ENCODE measurements at places on chromosomes 11 and 22.

- DNase-seq: no peak
Observed at GRCh38 chr11:100932474-100933100, 197.0 kb downstream of the PGR start.

GRCh38 chr11:77879218-77879617 is 58.3 kb downstream of the AAMDC start:
- DNase-seq: no peak

DNA sequence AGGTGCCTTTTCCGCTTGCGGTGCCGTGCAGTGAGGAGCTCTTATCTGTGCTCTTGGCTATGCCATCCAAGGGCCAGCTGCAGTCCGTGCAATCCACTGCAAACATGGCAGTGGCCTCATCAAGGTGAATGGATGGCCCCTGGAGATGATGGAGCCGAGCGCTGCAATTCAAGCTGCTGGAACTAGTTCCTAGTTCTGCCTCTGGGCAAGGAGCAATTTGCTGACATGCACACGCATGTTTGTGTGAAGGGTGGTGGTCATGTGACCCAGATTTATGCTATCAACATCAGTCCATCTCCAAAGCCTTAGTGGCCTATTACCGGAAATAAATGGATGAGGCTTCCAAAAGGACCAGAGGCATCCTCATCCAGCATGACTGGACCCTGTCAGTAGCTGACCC is 3.1 kb upstream of the EHD1 start:
- DNase-seq: no peak

DNA sequence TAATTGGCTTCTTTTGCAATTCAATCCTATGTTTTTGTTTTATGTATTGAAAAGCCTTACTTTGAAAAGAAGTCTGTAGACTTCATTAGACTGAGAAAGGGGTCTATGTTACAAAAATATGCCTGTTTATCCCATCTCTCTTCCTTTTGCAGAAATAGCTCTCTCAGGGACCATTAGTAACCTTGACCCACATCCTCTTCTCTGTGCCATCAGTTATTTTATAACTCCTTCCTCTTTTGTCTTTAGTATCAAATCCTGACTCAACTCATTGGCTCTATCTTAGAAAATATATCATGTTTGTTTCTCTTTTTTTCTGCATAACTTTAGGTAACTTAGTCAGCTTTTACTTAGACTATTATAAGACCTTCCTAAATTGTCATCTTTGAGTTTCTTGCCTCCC is 20.3 kb downstream of the ZC3H12C start:
- DNase-seq: no peak

DNA sequence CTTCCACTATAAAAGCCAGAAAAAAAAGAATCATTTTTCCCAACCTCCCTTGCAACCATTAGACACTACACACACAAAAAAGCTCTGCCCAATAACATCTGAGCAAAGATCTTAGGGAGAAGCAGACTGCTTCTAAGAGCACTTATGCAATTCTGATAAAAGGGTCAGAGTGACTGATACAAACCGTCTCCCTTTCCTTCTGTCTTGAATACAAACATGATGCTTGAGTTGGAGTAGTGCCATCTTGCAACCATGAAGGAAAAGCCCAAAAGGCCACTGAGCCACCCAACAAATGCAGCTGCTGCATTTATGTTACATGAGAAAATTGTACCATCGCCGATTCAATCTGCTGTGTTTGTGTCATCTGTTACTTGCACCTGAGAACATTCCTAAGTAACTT is 47.6 kb upstream of the EED start:
- no peak for DNase-seq

DNA sequence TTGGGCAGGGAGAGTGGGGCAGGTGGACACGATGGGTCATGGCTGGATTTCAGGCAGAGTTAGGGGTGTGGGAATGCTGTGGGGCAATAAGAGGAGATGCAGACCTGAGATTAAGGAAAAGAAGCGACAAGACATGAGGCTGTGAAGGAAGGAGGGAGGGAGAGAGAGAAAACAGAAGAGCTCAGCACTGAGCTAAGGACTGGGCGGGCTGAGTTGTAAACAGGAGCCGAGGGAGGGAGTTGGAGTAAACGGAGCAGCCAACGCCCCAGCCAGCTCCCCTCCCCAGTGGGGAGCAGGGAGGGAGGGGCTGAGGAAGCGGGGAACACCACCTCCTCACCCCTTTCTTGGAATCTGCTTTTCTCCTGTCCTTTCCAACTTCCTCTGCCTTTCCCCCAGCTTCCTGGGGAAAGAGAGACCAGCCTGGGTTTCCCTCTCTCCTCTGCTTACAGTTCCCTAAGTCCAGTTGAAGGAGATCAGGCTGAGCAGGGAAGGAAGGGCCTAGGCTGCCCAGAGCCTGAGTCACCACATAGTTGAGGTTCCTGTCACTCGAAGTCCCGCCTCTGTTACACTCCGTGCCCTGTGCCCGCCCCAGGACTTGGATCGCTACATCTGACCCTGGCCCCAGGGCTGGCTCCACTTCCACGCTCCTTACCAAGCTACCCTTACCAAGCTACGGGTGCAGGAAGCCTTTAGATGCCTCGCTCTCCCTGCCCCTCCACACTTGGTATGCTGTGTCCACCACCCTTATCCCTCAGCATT is 6.7 kb upstream of the AHNAK start:
- no peak for DNase-seq

DNA sequence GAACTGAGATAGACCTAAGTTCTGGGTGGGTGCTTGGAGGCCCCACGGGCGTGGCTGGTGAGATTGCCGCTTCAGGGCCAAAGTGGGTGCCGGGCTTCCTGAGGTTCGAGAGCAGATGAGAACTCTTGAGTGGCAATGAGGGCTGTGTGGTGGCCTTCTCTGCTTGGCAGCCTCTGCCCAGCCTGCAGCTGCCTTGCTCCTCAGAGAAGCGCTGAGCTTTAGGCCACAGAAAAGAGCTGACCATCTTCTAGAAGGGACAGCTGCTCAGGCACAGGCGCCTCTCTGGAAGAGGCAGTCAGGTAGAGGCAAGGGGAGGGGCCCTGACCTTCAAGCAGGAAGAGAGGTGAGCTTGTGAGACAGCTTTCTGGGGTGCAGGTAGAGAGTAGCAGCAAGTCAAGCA is 72.8 kb downstream of the MED15 start:
- no peak for DNase-seq

GRCh38 chr22:19504900-19505734 is 19.1 kb downstream of the CLDN5 start:
- DNase-seq: no peak

DNA sequence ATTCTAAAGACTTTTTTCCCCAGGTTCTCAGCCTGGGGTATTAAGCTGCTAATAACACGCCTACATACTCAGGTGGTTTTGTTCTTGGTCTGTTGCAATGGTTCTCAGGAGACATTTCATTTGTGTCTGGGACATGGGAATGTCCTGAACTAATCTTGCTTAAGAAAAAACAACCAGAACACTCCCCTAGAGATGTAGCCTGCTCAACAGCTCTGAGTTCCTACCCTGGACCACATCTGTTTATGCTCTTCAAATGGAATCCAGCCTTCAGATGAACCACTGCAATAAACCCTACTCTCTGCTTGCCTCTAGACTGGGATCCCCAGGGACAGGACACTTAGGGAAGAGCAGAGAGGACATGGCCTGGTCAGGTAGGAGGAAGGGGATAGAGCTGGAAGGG is 29.9 kb downstream of the RELT start:
- no peak for DNase-seq

GRCh38 chr22:38753948-38754750 is 1.6 kb downstream of the SUN2 start:
- no peak for DNase-seq

GRCh38 chr11:115616971-115617370 is 112.8 kb upstream of the CADM1 start:
- no peak for DNase-seq

GRCh38 chr22:41132550-41132949 is 40.2 kb downstream of the EP300 start:
- no peak for DNase-seq

- no peak for DNase-seq
Observed at GRCh38 chr11:24588081-24588480, 91.2 kb downstream of the LUZP2 start.

DNA sequence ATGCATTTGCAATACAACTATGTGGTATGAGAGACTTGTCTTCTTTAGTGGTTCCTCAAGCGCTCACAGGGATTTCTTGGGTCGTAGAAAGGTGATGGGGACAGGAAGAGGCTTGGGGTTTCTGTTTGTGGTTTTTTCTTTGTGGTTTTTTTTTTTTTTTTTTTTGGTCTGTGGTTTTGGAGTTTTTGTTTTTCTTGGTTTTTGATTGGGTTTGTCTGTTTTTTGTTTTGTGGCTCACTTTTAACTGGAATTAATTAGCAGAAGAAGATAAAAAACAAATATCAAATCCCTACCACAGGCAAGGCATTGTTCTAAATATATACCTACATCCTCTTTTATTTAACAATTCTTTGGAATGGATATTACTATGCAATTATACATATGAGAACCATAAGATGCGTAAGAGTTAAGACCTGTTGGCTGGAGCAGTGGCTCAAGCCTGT is 5.5 kb downstream of the TTC28 start:
- DNase-seq: no peak

- DNase-seq: peak; percentile 50
Observed at GRCh38 chr11:113532697-113533424, 57.7 kb upstream of the DRD2 start.

DNA sequence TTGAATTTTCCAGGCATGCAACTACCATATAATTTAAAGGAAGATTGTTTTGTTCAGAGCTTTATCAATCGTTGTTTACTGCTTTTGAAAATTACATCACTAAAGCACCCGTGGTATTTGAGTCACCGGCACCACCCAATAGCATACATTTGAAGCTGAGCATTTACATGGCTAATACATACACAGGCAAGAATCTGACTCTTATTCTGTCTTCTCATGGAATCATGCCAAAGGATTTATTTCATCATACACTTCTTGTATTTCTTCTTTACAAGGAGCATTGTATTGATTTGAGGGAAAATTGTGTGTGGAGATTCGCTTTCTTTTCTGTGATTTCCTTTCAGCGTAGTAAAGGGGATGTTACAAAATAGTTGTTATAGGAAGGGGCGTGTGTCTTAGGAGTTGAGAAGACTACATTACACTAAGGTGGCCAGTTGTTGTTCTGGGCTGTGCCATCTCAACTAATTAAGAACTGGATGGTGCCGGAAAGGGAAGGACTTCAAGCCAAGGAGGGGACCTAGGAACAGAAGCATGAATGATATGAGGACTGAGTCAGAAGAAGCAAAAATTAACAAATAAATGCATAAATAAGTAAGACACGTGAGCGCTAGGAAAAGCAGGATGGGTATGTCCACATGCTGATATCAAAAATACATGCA is 12.9 kb upstream of the CD3E start:
- DNase-seq: no peak

DNA sequence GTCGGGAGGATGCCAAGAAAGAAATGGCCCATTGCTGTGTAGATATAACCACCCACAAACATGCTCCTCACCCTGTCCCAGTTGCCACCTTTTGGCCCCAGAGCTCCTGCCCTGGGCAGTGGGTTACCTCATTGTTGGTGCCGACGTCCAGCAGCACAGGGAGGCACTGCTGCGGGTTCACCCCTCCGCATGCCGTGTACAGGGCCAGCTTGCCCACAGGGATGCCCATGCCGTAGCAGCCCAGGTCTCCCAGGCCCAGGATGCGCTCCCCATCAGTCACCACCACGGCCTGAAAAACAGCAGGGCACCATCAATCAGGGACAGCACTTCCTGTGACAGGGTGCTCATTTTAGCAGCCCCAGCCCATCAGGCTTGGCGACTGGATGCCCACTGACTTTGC is 123.1 kb downstream of the CCDC81 start:
- DNase-seq: no peak

DNA sequence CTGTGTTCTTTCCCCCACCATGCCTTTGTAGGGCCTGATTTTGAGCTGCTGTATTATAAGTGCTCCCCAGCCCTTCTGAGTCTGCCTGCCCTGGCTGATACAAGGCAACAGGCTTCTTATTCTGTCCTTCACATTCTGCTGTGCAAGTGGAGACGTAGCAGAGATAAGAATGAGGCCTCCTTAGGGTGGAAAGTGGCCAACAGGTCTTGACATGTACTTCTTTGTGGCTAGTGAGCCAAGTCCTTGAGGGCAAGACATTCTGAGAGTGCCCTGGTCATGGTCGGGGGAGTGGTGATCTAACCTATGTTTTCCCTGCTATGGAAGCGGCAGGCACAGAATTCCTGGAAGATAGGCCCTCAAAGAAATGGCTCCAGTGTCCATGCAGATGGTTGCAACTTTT is 235.7 kb upstream of the CADM1 start:
- DNase-seq: no peak

GRCh38 chr22:17570851-17571631 is 7.7 kb downstream of the SLC25A18 start:
- no peak for DNase-seq

- no peak for DNase-seq
Observed at GRCh38 chr11:116891746-116892145, 54.3 kb upstream of the APOA1 start.

DNA sequence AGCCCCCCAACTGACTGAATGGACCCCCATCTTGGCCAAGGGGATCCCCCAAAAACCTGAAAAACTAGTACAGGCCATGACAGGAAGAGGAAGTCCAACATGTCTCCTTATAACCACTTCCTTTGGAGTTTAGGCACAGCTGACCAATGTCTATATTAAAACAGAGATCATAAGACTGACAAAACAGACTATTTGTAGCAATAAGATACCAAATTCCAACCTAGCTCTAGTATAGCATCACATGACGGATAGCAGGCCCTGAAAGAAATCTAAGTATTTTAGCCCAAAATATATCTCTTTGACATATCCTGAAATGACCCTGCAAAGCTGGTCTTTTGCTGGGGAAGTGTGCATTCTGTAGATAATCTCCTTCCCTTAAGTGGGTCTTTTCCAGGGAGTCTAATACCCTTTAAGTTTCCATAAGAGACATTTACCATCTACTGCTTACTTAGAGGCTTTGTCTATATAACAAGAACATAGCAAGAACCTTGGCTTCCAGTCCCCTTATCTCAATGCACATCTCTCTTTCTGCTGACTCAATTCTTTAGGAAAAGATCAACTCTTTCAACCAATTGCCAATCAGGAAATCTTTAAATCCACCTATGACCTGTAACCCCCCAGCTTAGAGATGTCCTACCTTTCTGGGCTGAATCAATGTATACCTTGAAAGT is 34.9 kb upstream of the ACER3 start:
- DNase-seq: no peak

GRCh38 chr11:130817330-130817944 is 98.8 kb downstream of the SNX19 start:
- no peak for DNase-seq

DNA sequence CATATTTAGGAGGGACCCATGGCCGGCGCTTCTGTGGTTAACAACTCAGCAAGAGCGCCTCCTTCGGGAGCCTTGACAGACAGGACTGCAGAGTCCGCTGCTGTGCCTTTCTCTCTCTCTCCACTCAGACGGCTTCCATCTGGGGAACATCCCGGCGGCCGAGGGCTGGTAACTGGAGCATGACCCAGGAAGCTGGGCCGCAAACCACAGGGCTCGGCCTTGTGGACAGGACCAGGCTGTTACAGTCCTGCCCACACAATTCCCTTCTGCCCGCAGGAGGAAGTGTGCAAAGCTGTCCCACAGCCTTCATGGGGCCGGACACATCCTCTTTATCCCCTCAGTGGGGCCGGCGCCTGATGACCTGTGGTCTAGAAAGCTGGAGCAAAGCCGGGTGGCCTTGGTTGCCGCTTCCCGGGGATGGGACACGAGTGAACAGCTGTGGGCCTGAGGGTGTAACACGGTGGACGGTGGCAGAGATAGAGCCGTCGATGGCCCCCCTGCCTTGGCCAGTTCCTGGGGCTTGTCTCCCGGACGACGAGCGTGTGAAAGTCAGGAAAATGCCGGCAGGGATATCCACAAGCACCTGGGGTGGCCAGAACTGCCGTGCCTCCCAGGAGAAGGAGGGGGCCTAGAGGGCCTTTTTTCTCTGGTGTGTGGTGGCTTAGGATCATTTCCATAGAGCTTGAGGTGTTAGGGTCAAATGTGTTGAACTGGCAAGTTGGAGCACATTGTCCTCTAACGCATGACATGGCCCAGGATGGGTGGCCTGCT is 50.1 kb downstream of the FBLN1 start:
- DNase-seq: no peak

All from stimulated activated CD4-positive, alpha-beta T cell treated with anti-CD3 and anti-CD28 coated beads, TNF-alpha, amount 100 ng/mL, for 24 hours (primary cell).